ENCODE measurements at places on chromosomes 3 and 15.

DNA sequence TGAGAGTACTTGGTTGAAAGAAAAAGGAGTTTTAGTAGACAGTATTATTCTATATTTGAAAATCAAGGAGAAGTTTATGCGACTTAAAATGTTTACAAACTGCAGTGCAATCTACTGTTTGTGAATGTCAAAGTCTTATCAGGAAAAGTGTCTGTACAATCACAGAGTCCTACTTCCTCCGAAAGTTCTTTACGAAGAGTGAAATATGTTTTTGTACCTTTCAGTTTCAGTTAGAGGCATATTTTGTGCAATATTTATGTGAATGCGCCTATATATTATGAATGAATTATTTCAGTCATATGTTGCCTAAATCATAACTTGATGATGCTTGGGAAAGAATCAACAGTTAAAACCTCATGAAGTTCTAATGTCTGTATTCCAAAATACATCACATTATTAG lies 31.5 kb downstream of the NGRN start:
- no peak for DNase-seq

- DNase-seq = no peak
These were observed 225.9 kb downstream of the GREM1 start for GRCh38 chr15:32943711-32944110.

DNA sequence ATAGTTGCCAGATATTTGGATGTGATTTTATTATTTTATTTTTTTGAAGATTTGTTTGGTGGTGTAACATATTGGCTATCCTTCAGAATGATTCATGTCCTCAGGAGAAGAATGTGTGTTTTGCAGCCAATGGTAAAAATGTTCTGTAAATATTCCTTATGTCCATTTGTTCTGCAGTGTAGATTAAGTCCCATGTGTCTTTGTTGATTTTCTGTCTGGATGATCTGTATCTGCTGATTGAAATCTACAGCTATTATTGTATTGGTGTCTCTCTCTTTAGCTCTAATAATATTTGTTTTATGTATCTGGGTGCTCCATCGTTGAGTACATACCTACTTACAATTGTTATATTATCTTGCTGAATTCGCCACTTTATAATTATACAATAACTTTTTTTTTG lies 1641.7 kb downstream of the OTOL1 start:
- no peak for DNase-seq

- DNase-seq = no peak
These were observed 267.3 kb upstream of the SLITRK3 start for GRCh38 chr3:165463531-165463930.

GRCh38 chr15:88035381-88035780 lies 221.2 kb downstream of the NTRK3 start:
- DNase-seq = no peak

- no peak for DNase-seq
These were observed 89.9 kb upstream of the CHL1 start for GRCh38 chr3:106619-107018.

GRCh38 chr15:81000144-81000623 lies 539 bp upstream of the TLNRD1 start:
- no peak for DNase-seq

GRCh38 chr3:15451216-15452113 lies 24.1 kb downstream of the EAF1 start:
- no peak for DNase-seq

- DNase-seq = no peak
These were observed 15.2 kb downstream of the PFN2 start for GRCh38 chr3:149955449-149955848.

DNA sequence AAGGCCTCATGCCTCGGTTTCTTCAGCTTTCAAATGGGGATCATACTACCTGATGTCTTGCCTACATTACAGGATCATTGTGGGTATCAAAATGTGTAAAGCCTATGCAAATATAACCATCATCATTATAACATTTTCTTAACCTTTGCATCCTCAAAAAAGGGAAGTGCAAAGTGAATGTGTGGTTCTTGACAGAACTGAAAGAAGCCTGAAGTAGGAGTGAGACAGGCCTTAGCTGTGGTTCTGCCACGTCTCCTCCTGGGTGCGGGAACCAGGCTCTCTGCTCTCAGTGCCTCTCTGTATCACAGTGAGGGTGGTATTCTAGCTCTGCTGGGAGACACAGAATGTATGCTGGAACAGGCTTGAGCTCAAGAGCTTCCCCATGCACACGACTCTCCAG lies 316.9 kb upstream of the ICE2 start:
- no peak for DNase-seq
